ENCODE measurements at places on chromosomes 3 and 15.

- DNase-seq: peak; percentile 77
These were observed 619.5 kb upstream of the TBL1XR1 start for GRCh38 chr3:177816667-177817208.

DNA sequence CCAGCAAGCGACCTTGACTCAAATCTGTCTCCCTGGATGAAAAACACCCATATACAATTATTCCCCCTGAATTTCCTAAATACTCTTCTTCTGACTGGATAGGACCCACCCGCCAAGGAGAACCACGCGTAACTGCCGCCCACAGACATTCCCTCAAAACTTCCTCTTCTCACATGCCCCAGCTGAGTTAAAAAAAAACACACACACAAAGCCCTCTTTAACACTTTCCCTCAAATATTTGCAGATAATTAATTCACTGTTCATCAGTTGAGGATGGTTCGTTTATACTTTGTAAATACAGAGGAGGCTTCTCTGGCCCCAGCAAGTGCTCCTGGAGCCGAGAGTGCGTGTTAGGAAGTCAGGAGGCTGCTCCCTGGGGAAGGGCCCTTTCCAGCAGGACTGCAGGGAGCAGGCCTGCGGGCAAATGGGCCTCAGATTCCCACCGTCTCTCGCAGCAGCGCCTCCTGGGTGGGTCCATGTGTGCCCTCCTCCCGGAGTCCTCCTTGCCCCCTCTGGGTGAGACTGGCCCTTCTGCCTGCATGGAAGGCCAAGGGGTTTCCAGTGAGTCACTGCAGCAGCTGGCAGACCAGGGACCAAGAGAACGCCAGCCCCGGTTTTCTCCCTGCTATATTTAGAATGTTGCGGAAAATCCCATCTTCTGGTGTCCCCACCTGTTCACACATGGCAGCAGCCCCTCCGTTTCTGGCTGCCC, 46.8 kb downstream of the MGLL start:
- no peak for DNase-seq

GRCh38 chr3:129032716-129033115, 27.9 kb upstream of the GP9 start:
- DNase-seq: no peak

GRCh38 chr3:72143966-72144717, 359.2 kb upstream of the PROK2 start:
- no peak for DNase-seq

- no peak for DNase-seq
These were observed 64.8 kb upstream of the SEC61A1 start for GRCh38 chr3:127987309-127987995.

- DNase-seq: no peak
These were observed 5.0 kb downstream of the SUCNR1 start for GRCh38 chr3:151878465-151878864.

DNA sequence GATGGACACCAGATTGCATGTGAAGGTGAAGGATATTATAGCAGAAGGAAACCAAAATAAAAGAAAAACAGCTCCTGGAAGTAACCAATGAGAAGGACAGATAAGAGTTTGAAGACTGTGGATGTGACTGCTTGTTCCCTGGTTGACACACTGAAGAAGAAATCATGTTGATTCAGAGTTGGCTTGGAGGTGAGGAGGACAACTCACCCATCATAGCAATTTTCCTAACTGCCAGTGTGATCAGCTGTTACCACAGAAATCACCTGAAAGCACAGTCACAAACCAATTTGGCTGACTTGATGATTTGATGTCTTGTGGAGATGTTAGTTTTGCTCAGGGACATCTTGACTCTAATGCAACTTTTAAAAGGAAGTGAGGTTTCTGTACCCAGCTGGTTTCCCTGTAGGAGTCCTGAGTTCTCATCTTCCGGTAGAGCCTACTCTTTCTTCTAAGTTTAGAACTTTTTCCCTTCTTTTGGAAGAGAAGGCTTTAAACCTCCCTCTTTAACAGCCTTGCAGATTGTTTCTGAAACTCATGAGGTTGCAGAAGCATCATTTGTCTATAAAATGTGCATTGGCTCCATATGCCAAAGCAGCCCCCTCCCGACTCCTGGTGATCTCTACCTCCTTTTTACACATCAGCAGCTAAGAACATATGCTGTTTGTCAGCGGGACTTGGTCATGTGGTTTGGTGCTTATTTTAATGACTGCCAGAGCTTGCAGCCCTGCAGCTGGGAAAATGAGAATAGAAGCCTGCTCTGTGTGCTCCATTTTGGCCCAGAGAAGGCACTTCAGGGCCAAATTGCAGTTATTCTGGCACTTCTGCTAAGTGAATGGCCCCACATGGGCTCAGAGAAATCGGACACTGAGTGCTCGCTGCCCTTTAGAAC, 10.3 kb downstream of the ATG7 start:
- DNase-seq: no peak

GRCh38 chr15:66931768-66932633, 133.4 kb upstream of the SMAD3 start:
- DNase-seq: peak; percentile 82

GRCh38 chr3:95354489-95354888, 1291.6 kb downstream of the NSUN3 start:
- no peak for DNase-seq

DNA sequence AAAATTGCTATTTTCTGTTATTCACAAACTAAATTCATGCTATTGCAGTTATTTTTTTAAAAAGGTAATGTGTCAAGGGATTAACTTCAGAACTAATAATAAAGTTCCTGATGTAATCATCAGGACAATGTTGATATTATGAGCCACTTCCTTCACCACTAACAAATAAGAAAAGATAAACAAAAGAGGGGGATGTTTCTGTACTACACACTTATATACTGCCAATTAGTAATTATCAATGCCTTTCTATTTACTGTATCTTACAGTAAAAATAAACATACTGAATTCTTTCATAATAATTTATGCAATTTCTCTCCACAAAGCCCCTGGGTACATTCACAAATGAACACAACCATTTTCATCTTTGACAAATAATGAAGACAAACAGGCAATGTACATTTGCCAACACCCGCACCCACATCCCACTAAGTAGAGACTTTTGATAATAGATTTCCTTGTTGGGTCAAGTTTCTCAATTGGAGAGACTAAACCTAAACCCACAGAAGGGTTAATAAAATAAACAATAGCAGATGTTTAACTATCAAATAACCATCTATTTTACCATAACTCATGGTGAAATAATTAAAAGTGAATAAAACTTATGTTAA, 3.7 kb downstream of the CBLB start:
- DNase-seq: no peak

- no peak for DNase-seq
These were observed 262.3 kb upstream of the LYSMD4 start for GRCh38 chr15:99995543-99995942.

DNA sequence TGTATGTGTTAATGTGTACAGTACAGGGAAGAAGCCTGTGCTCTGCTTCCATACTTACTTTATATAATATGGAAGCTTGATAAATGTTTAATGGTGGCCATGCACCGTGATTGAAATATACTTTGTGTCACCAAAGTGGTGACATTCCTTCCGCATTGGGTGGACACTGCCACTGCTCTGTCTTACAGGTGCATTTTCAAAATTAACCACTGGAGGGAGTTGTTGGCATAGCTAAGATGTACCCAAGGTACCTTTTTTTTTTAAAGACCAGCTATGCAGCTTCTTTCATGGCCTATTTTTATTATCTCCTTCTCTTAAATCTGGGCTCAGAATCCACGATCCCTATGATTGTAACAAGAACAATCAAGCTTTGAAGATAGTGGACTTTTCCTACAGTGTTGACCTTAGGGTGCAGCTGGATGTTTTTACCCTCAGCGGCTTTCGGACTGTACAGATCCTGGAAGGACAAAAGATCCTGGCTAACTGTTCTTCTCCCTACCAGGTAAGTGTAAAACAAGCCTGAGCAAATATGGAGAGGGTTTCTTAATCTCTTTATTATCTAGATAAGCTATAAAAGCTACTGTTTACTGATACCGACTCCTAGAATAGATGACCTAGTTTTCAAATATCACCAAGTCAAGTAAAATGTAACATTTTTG, 21.6 kb upstream of the PAK6 start:
- DNase-seq: peak; percentile 35

DNA sequence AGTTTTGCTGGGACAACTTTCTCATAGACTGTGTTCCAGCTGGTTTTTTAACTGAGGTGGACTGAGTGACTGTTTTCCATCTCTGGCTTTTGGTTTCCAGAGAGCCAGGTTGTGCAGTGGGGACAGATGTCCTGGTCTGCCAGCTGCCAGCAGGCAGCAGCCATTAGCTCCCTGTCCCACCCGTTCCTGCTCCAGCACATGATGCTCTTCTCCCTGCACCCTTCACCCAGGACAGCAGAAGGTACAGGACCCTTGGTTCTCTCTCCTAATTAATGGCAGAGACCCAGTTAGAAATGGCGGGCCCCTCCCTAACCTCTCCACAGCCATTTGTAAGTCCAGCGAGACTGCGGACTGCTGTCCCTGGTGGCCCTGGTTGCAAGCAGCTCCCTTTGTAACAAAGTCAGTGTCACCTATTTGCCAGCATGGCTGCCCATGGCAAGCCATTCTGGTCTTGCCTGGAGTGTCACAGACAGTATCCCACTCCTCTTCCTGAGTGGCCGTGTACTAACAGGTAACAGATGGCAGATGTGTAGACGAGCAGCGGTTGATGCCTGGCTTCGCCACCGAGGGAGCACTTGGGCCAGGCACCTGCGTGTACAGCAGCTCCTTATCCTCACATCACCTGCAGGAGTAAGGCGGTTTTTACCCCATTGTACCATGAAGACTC, 148.3 kb downstream of the DNAJB8 start:
- DNase-seq: no peak

- DNase-seq: no peak
These were observed 1055.7 kb upstream of the EPHA6 start for GRCh38 chr3:95758707-95759106.

DNA sequence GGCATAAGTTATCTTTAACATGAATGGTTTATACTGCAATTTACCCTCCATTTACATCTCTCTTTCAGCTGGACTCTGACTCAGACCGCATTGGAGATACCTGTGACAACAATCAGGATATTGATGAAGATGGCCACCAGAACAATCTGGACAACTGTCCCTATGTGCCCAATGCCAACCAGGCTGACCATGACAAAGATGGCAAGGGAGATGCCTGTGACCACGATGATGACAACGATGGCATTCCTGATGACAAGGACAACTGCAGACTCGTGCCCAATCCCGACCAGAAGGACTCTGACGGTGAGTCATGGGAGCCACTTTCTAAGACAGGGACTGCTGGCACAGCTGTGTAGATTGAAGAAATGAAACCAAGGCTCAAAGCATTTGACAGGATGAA, 11.6 kb downstream of the THBS1 start:
- DNase-seq: no peak

DNA sequence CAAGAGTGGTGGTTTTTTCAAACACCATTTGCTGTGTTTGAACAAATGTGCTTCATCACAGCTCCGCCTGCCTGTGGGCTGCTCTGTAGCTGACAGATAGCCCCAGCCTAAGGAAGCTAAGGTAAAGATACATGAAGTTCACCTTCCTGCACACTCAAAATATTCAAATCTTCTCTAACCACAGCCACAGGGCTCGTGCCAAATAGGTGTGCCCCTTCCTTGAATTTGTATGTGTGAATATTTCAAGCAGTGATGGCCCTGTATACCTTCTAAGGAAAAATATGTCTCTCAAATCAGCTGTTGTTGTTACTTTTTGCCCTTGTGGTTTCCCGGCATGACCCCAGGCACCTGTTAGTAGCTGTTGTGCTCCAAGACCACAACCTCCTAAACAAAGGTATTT, 92.8 kb downstream of the CCNL1 start:
- no peak for DNase-seq

- no peak for DNase-seq
These were observed 22.6 kb downstream of the ISL2 start for GRCh38 chr15:76359152-76359551.

- no peak for DNase-seq
These were observed 515.4 kb downstream of the FOXP1 start for GRCh38 chr3:71067977-71068654.

DNA sequence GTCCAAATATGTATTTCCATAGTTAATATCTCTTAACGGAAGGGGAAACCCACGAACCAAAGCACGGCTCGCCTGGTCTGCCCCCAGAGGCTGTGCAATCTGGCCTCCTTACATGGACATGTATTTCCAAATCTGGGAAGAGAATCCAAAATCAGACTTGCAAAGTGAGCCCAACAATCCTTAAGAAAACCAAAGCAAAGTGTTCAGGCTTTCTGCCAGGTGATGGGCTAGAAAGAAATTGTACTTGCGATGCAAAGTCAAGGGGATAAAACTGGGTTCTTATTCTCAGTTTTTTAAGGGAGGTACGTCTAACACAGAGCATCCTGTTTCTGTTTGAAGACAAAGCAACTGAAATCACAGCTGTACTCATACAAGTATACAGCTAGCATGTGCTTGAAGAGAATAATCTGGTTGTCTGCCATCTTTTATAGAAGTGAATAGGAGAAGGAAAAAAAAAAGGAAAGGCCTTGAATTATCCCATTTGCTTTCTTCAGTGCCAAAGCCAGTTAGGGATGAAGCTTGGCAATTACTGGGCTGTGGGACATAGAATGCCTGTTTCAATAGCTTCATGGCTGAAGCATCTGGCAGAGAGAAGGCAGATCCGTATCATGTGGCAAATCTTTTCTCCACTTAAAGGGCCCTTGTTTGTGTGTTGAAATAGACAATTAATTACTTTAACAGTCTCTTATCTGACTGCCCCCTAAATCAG, 48.4 kb downstream of the LRIG1 start:
- DNase-seq: no peak

- DNase-seq: no peak
These were observed 34.9 kb downstream of the MAGEF1 start for GRCh38 chr3:184676927-184677326.

DNA sequence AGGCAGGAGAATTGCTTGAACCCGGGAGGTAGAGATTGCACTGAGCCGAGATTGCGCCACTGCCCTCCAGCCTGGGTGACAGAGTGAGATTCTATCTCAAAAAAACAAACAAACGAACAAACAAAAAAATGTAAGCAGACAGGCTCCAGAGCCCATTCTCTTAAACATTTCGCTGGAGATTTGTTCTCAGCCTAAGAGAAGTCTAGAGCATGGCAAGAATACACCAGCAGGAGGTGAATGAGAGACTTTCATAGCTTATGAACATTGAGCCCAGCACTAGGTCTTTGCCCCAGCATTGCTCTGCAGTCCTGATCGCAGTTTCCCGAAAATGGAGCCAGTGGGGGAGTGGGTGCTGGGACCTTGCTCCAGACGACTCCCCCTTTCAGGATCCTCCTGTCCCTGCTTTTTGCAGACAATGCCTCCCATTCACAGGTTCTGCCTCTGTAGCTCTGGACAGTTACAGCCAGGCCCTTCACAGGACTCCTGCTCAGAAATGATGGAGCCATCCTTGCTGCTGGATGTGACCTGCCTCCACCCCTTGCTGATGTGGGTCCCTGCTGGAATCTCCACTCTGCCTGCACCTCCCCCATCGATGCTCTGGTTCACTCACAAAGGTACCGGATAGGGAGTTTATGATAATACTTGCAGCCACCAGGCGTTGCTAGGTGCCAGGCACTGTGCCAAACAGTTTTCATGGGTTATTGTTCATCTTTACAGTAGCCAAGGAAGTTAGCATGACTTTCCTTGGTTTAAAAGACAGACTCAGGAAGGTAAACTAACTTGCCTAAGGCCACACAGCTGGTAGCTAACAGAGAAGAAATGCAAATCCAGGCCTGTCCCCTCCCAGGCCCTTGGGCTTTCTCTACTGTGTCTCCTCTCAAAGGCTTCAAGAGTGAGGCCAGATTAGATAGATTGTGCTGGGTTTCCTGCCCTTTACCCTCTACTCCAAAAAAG, 329.7 kb upstream of the TLE3 start:
- no peak for DNase-seq

GRCh38 chr3:11757441-11757875, 89.2 kb downstream of the TAMM41 start:
- DNase-seq: peak; percentile 56

All from retinal pigment epithelial cell (primary cell).